ENCODE measurements at places on chromosomes 6 and 20.
A peak's percentile ranks its signal among the peaks of the same experiment; 100 is the strongest.

- no peak for DNase-seq
Observed at GRCh38 chr6:2777249-2777648, 12.1 kb downstream of the WRNIP1 start.

GRCh38 chr20:32971703-32972161 is 32.5 kb downstream of the SUN5 start:
- no peak for DNase-seq

DNA sequence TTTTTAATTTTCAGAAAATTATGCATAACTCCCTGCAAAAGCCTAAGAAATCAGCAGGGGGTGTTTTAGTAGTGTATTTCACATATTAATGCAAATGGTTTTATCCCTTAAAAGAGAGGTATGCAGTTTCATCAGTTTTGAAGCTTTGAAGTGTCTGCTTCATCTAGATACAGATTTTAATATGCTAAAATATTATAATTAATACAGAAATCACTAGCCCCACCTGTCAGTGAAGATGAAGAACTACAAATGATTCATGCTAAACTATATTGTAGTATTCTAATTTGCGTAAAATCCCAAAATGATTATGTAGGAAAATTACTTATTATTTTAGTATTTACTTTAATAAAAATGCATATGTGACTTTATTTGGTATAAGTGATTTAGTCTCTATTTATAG is 2.9 kb upstream of the TFB1M start:
- no peak for DNase-seq

- DNase-seq: no peak
Observed at GRCh38 chr20:9617940-9618339, 103.5 kb downstream of the LAMP5 start.

DNA sequence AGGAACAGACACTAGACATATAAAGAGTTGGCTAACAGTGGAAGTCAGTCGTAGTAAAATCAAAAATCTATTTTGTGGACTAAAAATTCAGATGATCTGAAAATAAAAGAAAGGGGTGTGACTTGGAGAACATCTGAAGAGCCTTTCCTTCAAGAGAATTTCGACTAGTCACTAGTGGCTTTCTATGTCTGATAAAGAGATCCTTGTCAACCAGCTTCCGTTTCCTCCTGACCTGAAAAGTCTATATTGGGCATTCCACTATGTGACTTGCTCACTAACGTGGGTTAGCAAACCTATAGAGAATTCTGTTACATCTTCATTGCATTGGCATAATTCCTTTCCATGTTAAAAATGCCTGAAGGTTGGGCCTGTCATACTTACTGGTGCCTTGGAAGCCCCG is 25.9 kb downstream of the TRAF3IP2 start:
- DNase-seq: no peak

DNA sequence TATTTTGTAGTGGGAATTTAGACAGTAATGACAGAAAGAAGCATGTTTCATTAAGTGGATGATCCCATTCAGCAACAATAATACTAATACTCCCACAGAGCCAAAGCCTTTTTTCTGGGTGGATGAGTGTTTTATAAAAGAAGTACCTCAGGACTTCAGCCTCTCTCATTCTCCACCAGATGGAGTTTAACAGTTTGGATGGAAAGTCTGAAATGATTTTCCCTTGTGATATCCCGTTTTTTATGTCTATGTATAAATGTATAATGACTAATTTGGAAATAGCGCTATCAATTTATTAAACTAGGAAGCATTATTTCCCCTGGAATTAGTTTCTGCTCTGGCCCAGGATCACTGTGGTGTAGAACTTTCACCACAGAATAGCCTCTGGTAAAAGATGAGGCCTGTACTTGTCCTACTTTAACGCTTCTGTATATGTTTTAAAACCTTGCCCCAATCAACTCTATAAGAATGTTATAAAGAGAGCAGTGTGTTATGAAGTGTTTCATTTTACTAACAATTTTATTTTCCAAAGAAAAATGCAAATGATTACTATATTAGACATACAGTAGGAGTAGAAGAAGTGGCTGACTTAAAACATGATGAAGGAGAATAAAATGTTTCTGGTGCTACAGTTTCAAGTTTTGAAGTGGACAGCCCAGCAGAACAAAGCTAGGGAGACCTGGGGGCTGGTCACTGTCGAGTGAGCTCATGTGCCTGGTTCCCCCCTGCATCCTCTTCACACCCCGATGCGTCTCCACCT is 135.6 kb downstream of the HIVEP1 start:
- DNase-seq: no peak

- DNase-seq: no peak
Observed at GRCh38 chr6:16783509-16783908, 22.2 kb upstream of the ATXN1 start.

DNA sequence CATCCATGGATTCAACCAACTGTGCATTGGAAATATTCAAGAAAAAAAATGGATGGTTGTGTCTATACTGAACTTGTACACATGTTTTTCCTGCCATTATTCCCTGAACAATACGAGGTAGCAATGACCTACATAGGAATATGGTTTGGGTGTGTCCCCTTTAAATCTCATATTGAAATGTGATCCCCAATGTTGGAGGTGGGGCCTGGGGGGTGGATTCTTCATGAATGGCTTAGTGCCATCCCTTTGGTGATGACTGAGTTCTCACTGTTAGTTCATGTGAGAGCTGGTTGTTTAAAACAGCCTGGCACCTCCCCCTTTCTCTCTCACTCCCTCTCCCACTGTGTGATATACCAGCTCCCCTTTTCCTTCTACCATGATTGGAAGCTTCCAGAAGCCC is 139.8 kb upstream of the BACH2 start:
- DNase-seq: no peak

DNA sequence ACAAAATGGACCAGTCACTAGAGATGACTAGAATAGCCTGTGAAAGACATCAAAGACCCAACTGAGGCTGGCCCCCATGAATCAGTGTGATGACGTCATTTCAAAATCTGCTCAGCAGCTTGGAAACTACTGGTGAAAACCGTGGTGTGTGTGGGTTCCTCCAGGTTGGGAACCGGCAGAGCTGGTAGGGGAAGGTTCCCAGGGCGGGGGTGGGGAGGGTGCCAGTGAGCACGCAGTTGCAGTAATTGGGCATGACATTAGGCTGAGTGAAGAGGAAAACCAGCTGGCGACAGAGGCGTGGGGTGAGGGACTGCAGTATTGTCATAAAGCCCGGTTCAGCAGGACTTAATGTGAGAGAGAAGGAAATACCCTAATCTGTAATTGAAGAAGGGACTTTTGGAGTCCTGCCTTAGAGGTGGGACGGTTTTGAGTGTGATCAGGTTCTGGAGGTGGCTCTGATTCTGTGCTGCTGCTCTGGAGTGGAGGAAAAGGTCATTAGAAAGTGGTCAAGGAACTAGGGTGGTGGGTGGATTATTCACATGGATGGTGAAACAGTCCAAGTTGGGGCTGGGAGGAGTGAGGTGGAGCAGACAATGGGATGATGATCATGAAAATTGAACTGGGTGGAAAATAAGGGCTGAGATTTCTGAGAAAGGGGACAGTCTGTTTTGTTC is 52.0 kb upstream of the MTHFD1L start:
- no peak for DNase-seq

- no peak for DNase-seq
Observed at GRCh38 chr20:63588641-63589041, 14.6 kb upstream of the HELZ2 start.

- DNase-seq: no peak
Observed at GRCh38 chr20:9999645-10000044, 35.1 kb upstream of the ANKEF1 start.

DNA sequence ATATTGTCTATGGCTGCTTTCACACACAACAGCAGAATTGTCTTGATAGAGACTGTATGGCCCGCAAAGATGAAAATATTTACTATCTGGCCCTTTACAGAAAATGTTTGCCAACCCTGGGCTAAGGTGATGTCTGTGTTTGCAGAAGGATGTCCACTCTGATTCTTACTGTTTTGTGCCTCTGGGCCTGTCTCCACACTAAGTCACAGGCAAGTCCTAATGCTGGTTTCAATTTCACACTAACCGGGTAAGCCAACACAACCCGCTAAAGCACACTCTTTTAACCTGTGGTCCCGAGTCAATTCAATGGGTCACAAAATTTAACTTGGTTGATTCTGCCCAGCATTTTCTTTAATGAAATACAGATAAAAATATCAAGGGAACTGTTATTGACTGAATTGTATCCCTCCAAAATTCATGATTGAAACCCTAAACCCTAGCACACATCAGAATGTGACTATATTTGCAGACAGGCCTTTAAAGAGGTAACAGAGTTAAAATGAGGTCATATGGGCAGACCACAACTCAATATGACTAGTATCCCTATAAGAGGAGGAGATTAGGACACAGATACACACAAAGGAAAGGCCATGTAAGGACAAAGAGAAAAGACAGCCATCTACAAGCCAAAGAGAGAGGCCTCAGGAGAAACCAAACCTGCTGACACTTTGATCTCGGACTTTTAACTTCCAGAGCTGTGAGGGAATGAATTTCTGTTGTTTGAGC is 78.4 kb downstream of the FYN start:
- DNase-seq: no peak

DNA sequence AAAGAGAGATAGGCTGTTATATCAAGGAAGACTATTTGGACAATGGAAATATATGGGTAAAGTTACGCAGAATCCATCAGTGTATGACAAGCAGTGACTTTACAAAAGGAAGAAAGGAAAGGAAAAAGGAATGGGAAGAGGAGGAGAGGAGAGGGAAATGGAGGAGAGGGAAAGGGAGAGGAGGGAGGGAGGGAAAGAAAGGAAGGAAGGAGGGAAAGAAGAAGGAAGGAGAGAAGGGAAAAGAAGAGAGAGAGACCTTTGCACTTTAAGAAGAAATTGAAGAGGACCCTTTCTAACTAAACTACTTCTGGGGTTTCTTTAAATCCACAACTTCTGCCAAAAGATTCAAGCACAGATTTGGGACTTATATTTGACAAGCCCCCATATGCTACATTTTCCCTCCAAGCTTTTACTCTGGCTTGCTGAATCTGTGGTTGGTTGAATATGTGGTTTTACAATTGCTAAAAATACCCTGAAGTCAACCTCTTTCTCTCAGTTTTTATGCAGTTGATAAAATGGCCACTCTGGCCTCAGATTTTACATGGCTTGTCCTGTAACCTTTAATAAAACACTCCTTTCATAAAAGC is 120.8 kb upstream of the RAB32 start:
- DNase-seq: no peak

GRCh38 chr20:56893226-56893917 is 264.3 kb downstream of the TFAP2C start:
- DNase-seq: no peak

DNA sequence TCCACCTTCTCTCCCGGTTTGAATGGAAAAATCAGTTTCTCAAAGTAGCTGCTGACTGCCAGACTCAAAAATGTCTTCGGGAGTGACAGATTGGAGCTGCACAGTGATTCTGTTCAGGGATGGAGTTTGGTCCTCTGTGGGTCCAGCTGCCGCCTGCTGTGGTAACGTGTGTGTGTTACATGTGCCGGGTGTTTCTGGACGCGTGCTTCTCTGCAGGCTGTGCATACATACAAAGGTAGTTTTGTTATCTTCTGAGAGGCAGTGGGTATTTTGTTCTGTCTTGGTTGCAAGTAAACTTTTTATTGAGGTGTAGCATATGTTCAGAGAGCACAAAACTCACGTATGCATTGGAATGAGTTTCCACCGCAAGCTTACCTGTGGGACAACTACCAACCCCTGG is 41.3 kb upstream of the NAA20 start:
- no peak for DNase-seq

DNA sequence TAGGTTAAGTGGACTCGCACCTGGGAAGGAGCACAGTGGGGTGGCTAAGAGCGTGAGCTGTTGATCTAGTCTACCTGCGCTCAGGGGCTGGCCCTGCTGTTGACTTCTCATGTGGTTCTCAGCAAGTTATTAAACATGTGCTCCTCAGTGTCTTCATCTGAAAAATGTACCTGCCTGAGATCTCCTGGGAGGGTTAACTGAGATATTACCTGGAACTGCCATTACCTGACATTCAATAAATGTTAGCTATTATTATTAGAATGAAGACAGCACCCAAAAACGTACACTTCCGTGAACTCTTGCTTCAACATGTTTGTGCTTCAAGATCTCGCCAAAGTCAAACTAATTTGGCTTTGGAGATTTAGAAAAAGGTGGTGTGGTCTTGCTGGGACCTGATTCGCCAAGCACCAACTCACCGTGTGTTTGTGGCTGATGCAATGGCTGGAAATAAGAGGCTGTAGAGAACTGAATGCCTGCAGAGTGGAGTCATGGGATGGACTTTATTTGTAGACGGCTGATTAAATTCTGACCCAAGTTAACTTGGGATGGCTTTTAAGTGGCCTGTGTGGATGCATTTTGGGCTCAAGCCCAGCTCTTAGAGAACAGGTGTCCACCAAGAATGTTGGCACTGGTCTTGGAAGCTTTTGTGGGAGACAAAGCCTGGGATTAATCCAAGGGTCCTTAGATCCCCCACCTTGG is 692.9 kb downstream of the QKI start:
- peak; percentile 44 for DNase-seq

GRCh38 chr20:39661833-39662232 is 699.7 kb downstream of the DHX35 start:
- peak; percentile 12 for DNase-seq

DNA sequence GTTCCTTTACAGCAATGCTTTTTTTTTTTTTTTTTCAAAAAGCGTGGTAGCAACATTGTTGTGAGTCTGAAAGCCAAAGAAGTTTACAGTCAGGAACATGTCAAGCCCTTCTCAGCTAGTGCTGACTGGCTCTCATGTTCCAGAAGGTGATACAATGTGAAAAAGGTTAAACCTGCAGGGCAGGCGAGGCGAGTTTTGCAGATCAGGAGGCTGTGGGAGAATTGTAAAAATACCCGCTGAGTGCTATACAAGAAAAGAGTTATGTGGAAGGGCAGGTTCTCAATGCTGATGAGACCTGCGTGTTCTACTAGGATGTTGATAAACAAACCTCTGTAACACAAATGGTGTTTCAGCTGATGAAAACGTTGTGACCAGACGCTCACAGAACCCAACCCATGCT is 30.9 kb upstream of the RPP40 start:
- DNase-seq: no peak

DNA sequence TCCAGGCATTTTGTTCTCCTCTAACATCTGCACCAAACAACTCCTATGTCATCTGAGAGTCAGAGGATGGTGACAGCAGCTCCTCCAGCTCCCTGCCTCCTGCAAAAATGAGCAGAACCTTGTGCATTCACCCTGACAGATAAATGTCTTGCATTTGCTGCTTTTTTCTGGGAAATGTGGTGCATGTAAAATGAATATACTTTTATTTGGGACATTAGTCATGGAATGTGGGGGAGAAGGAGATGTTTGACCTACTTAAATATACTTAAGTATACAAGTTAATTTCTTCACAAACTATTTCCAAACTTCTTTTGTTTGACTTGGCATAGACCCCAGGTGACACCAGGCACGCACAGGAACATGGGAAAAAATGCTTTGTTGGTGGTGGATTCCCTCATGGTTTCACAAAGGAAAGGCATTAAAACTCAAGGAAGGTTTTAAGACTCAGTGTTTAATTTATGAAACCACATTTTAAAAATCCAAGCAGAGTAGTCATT is 181.8 kb upstream of the MCHR2 start:
- DNase-seq: peak; percentile 96

GRCh38 chr6:56643379-56644089 is 845 bp upstream of the DST start:
- no peak for DNase-seq
